NCI-H1694 treated with DMSO at 0.1 percent for 48 hours (cell line): ENCODE measurements at places on chromosomes 4 and X.

GRCh38 chr4:26958925-26959653 is 98.4 kb downstream of the STIM2 start:
- no peak for DNase-seq

DNA sequence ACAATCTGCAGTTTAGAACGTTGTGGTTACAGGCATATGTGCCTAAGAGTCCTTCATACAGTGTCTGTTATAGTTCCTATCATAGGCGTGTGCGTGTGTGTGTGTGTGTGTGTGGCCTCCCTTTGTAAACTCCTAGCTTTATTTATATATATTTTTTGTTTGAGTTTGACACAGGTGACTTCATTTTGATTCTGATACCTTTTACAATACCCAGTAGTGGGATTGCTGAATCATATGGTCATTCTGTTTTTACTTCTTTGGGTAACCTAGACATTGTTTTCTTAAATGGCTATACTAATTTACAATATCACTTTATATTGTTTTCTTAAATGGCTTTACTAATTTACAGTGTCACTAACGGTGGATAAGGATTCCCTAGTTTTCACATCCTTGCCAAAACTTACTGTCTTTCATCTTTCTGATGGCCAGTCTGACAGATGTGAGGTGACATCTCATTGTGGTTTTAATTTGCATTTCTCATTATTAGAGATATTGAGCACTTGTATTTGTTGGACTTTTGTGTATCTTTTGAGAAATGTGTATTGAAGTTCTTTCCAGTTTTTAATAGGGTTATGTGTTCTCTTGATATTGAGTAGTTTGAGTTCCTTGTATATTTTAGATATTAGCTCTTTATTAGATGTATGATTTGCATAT is 211.1 kb upstream of the NUDT6 start:
- DNase-seq: no peak

- DNase-seq: no peak
These were observed 28.5 kb downstream of the MSN start for GRCh38 chrX:65695849-65696449.

GRCh38 chrX:154714925-154715324 is 36.0 kb downstream of the GAB3 start:
- DNase-seq: peak; percentile 31

- no peak for DNase-seq
These were observed 114.0 kb upstream of the LDB2 start for GRCh38 chr4:17012451-17012850.

- DNase-seq: no peak
These were observed 988.3 kb downstream of the PCDH19 start for GRCh38 chrX:99421796-99422195.

GRCh38 chrX:133985164-133985966 is at the start of gene GPC3:
Gene GPC3 (minus strand): TSS chrX:133985594.
- peak; percentile 67 for DNase-seq

DNA sequence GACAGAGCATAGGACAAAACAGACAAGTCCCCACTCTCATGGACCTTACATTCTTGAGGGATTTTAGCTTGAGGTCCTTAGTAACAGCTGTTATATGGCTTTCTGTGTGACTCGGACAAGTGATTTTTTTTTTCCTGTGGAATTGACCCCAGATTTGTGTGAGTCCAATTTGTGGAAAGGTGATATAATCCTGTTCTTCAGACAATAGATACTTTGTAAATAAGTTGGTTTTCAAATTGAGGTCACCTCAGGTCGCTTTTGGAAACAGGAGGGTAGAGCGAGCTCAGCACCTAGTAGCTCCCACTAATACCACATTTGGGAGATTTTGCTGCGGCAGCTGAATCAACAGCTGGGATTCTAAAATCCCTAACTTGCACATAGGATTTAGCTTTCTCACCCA is 1008.8 kb downstream of the ADGRL3 start:
- no peak for DNase-seq

- DNase-seq: no peak
These were observed 2.0 kb upstream of the ZDHHC9 start for GRCh38 chrX:129845616-129846190.

DNA sequence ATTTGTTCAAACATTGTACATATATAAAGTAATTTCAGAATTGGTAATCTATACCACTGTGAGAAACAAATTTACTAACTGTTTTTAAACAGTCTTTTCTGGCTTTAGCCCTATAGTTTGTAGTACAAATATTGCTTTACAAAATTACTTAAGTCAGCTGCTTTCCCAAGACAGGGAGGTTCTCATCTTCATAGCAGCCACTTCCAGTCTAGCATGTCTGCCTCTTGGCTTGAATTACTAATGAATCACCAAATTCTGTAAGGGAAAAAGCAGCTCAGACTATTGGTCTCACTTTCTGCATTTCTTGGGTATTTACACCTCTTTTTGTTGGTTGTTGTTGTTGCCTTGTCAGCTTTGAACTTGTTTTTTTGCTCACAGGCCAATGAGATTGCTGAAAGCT is 187.2 kb downstream of the NPFFR2 start:
- DNase-seq: no peak

DNA sequence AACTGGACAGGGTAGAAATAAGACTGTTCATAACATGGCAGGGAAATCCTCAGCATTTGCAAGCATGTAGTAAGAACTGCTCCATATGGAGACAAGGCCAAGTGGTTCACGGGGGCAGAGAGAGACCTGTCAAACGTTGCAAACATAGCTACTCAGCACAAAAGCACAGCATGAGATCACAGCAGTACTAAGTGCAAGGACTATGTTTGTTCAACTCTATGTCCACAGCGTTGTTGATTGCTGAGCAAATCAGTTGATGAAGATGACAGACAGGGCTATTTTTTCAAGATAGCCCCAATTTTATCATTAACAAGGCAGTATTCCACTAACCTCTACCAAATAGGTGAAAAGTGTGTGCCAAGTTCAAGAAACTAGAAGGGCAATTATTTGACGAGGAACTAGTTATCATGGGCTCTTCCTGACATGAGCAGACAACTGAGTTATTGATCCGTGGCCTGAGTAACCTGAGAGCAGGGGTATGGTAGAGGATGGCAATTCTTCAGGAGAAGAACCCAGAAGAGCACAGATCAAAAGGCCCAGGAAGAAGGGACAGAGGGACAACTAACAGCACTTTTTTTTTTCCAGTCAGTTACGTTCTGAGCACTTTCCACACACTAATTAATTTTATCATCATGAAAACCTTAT is 57.4 kb downstream of the SPOCK3 start:
- DNase-seq: no peak

DNA sequence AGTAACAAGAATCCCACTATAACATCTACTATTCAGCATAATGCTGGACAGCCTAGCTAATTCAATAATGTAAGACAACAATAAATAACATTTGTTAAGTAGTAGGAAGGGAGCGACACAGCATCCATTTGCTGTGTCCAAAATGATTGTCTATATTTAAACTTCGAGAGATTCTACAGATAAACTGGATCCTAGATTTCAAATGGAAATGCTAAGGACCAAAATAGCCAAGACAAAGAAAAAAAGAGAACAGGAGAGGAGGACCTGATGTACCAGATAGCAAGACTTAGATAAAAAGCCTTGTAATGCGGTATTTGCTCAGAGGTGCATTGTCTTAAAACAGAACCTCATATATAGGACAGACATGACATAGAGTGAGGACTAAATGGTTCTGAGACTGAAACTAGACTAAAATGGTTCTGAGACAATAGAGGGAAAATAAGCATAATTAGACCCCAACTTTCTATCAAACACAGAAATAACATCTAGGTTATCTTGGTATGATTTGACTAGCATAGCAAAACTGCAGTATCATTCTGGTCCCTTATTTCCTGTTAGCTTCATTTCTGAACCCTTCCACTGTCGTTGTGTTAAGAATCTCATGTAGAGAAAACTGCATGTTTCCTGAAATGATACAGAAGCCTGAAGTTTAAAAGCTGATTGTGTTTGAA is 3.8 kb downstream of the HPGDS start:
- DNase-seq: no peak

- DNase-seq: no peak
These were observed 484.5 kb downstream of the IL1RAPL1 start for GRCh38 chrX:29071525-29072320.

DNA sequence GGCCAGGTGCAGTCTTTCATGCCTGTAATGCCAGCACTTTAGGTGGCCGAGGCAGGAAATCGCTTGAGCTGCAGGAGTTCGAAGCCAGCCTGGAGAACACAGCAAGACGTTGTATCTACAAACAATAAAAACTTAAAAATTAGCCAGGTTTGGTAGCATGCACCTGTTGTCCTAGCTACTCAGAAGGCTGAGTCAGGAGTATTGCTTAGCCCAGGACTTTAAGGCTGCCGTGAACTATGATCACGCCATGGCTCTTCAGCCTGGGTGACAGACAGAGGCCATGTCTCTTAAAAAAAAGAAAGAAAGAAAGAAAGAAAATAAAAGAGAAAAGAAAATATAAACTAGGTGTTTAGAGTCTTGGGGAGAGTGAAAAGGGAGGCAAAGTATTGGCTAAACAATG is 96.4 kb upstream of the PDE5A start:
- DNase-seq: no peak

- DNase-seq: peak; percentile 36
These were observed 17.6 kb downstream of the SH3RF1 start for GRCh38 chr4:169253113-169253671.

DNA sequence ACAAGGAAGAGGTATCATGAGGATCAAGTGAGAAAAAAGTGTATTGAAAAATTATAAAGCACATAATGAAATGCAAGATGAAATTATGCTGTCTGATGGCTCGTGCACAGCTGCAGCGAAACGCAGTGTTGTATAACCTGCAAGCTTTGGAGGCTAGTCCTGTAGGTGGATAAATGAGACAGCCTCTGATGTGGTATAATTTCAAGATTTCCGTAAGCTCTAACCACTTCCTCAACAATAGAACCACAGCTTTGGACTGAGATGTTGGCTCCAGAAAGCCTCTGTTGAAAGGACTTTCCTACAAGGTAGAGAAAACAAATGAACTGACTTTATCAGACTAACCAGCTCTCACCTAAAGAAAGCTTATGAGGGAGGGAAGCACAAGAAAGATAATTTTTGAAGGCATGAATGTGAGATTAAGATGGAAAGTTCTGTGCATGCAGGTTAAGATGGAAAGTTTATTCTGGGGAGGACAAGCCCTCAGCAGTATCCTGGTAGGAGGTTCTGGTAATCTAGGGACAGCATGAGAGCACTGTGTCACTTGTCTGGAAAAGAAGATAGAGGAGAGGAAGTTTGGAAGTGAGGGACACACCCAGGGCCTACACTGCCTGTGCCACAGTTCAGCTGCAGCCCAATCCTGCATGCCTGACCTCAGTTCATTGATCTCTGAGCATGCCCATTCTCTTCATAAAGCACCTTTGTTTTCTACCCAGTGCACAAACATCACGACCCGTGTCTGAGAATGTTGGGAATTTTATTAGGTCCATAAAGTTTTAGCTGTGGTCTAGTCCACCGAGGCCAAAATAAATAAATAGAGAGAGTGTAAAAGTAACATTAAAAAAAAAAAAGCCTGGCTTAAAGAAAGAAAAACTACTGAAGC is 161.5 kb upstream of the SFRP2 start:
- no peak for DNase-seq

DNA sequence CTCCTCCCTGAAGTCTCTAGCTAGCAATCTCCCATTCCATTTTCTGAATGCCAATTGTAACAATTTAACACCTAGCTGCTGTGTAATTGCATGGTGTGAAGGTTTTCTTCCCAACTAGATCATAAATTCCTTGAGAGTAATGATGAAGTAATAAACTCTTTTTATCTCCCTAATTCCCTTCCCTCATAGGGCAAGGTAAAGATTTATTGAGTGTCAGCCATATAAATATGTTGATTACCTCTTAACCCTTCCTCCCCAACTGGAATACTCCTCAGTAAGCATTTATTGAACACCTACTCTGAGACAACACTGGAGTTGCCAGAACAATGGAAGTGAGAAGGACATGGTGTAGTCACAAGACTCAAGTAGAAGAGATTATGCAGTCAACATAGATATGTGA is 112.7 kb downstream of the CLCN5 start:
- no peak for DNase-seq

GRCh38 chr4:10168151-10168550 is 51.6 kb upstream of the WDR1 start:
- DNase-seq: no peak

DNA sequence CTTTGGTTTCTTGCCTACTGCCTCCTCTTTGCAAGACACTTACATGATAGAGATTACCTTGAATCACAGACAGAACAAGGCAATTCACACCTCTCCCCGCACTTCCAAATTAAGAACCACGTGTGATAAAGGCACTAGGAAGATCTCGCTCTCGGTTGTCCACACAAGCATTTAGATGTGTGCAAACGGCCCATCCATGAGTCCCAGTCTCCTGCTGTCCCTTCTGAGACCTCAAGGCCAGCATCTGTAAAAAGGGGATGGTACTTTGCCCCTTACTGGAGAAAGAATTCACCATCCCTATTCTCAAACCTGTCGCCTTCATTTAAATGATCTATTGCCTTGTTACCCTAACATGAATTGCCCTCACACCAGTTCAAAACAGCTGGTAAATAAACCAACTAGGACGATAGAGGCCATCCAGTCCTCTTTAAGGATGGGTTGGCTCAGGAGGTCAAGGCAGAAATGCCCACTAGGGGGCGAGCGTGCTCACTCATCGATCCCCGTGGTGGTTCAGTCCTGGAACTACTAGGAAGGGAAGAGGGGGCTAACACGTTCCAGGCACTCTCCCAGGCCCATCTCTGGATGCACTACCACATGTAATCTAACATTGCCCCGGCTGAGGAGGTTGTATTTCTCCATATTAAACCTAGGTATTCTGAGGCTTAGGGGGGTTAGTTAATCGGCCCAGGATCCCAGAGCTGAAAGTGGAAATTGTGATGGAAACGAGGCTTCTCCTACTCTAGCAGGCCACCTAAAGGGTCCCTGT is 95.8 kb downstream of the DHX15 start:
- peak; percentile 33 for DNase-seq
